Muscle of leg (tissue), 16 donors: ENCODE measurements at places on chromosomes 3 and 15.

GRCh38 chr3:124041553-124041952, 49.6 kb upstream of the ROPN1 start:
- no peak for DNase-seq

DNA sequence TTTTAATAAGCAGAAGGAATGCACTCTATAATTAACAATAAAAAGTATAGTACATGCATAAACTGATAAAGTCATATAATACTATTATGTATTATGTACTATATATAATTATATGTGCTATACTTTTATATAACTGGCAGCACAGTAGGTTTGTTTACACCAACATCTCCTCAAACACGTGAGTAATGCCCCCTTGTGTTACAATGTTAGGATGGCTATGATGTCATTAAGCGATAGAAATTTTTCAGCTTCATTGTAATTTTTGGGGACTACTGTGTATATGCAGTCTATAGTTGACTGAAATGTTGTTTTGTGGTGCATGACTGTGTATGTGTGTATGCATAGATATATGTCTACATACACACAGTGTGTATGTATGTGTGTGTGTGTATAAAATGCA, 100.6 kb downstream of the SLMAP start:
- DNase-seq: no peak

GRCh38 chr3:149015393-149015792, 24.1 kb downstream of the GYG1 start:
- DNase-seq: no peak

DNA sequence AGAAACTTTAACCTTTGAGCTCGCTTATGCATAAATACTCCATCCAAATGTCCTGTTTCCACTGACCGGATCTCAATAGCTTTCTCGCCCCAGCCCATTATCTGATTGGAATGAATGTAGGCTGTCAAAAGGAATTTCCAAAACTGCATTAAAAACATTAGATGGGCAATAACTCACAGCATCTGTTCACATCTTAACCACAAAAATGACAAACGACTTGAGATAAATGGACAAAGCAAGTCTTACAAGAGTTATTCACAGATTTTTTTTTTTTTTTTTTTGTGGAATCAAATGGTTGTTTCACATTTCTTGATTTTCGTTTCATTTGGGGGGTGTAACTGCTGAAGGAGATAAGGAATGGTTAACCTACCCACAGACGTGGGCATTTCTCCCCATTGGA, 39.7 kb upstream of the SLC2A2 start:
- no peak for DNase-seq
